ENCODE measurements at places on chromosomes 4 and X. TPM values are rescaled to one million over a fixed set of nuclear protein-coding genes. Genes with fewer than 3 reads are reported as not detected.
A peak's percentile ranks its signal among the peaks of the same experiment; 100 is the strongest.

DNA sequence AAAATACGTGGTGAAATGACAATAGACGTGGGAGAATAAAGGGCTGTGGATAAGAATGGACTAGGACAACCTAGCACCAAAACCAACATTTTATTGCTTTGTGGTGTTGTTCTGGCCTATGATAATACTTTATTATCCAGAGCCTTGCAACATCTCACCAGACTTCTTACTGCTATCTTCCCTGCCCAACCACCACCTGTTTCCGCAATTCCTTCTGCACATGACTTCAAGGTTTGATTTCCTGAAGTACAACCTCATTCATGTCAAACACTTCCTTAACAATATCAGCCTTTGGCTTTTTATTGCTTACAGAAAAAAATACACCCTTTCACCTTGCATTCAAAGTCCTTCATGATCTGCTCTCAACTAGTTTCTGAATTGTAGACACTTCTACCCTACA lies 84.8 kb downstream of the RTL3 start:
- DNase-seq: no peak

GRCh38 chr4:102825261-102826091 lies 1.9 kb downstream of the UBE2D3 start:
- peak; percentile 59 for DNase-seq

DNA sequence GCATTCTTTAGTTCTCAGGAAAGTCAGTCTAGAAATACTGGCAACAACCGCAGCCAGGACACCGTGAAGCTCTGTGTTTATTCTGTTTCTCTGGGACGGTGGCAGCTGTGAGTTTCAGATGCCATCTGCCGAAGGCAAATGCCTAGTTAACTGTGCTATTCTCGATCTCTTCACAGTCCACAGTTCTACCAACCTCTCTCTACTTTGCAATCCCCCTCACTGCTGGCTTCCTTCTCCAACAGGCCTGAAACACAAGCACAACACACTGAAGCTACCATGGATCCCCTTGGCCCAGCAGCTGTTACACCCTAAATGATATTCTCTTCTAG lies 118.8 kb downstream of the ZNF827 start:
- DNase-seq: no peak

- DNase-seq: no peak
Observed at GRCh38 chrX:37686996-37687395, 1.4 kb downstream of the XK start.

Gene RAB40AL
- total RNA-seq: not detected

DNA sequence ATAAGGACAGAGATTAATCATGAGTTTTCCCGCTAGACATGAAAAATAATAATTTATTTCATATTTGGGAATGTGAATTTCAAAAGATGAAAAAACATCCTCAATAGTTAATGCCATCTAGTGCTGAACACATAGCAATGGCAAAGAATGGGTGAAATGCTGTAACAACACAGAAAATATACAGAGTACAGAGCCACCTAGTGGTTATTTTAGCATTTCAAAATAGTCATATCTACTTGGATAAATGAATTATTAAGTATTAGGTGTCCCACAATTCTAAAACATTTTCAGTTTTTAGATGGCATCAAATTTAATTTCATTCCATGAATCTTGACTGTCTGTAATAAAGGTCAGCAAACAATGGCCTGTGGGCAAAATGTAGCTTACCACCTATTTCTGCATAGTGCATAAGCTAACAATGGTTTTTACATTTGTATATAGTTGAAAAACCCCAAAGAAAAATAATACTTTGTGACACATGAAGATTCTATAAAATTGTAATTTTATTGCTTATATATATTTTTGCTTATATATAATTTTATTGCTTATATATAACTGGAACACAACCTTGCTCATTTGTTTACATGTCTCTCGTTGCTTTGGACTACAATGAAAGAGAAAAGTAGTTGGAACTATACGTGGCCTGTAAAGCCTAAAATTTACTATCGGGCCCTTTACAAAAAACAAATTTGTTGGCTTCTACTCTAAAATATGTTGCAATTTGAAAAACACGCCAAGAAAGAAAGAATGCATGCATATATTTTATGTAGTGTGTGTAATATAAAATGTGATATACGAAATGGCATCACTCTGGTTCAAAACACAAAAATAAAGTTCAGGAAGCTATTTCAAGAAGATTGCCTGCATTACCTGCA lies 99.1 kb upstream of the FAM47C start:
- DNase-seq: no peak

GRCh38 chr4:137032222-137032621 lies 500.1 kb downstream of the PCDH18 start:
- no peak for DNase-seq

GRCh38 chr4:39480902-39481695 lies 22.2 kb downstream of the LIAS start:
- no peak for DNase-seq

GRCh38 chr4:126404549-126404948 lies 1089.8 kb downstream of the FAT4 start:
- no peak for DNase-seq

DNA sequence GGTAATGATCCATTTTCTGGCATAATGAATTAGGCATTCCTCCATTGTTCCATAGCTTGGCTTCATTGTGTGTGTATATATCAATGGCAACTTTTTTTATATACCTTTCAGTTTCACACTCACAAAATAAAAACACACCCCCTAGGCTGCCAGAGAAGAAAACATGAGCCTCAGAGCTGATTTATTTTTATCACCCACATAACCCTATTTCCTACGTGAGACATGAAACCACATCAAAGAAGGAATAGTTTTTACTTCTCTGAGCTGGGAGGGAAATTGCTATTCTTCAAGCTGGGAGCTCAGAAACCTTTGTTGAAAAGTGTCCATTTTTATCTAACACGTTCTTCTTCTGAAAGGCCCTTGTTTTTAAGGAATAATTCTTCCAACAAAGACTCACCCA lies 126.7 kb upstream of the RAI2 start:
- DNase-seq: peak; percentile 4

- DNase-seq: no peak
Observed at GRCh38 chr4:78661921-78662521, 110.5 kb downstream of the ANXA3 start.

GRCh38 chr4:137474711-137475301 lies 57.5 kb downstream of the PCDH18 start:
- no peak for DNase-seq

DNA sequence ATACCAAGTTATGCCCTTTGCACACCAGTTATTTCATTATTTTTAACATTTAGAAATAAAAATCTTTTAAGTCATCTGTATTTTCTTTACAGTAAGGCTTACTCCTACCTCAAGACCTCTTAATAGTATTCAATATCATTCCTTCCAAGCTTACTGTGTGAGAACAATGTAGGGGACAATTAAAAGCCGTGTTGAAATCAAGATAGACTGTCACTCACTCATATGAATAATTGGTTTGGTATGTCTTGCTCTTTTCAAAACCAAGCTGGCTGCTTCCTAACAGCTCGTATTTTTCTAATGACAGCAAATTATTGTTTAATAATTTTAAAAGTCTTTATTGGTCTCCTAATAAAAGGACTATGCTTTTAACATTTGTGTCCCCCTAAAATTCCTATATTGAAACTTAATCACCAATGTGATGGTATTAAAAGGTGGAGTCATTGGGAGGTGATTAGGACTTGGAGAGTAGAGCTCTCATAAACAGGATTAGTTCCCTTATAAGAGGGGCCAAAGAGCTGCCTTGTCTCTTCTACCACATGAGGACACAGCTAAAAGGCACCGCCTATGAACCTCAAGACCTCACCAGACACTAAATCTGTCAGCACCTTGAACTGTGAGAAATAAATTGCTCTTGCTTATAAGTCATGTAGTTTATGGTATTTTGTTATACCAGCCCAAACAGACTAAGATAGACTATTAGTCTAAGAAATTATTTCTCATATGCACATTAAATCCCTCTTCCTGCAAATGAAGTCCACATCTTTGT lies 4.1 kb downstream of the ABCB7 start:
- DNase-seq: no peak

GRCh38 chr4:157896726-157897125 lies 276.1 kb downstream of the GASK1B start:
- no peak for DNase-seq

DNA sequence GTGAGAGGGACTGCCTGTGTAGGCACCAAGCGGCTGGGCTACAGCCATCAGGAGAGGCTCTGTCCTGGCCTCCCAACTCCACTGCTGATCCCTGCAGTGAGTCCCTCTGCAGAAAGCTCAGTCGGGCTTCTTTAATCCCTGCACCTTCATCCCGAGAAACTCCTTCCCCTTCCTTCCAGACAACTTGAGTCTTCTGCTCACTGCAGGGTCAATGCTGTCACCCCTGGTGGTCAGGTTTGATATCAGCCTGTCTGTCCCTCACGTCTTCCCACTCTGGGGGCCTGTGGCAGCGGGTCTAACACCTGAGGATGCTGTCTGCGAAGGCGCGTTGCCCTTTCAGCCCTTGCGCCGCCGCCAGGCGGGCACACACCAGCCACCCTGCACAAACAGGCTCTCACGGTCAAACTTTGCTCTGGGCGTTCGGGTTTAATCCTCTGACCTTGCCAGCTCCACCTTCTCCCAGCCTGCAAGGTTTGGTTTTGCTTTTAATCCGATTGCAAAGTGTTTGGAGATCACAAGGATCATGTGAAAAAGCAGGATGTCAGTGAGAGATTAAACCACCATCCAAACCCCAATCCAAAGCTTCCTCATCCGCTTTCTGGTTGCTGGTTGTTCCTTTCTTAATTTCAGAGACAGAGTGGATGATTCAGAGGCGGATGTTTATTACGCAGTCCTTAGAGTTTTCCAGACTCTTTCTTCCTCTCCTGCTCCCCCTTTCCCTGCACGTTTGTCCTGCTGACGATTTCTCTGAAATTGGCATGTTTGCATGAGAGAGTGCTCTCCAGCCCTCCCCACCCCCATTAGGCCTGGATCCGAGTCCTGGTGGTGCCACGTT lies 74.8 kb upstream of the SLC34A2 start:
- DNase-seq: no peak

Gene ERAS
- not detected for total RNA-seq

- DNase-seq: no peak
Observed at GRCh38 chr4:172007889-172008288, 194.7 kb downstream of the GALNTL6 start.

DNA sequence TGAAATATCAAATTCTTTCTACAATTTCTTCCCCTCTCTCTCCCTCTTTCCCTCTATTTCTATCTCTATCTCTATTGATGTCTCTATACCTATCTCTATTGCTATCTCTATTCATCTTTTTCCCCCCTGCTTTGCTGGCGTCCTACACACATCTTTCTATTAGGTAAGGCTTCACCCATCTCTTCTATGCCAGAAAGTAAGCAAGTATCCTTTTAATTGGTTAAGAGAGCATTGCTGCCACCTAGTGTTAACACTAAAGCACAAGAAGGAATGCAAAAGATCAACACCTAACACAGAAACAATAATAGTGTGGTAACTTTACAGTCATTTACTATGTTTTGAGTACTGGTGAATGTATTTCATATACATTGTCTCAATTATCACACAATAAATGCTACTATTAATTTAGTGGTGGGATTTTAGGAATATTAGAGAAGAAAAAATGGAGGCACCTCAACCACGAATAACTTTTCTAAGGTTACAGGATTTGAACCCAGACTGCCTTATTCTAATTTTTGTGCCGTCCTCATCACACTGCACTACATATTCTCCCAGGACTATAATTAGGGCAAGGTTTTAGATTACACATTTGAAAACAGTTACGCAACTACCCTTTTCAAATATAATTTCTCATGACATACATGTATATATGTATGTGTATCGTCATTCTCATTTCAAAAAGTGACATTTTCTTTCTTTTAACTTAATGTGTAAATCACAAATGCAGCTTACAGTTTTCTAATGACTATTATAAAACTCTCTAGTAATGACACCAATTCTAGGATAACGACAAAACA lies 3.7 kb upstream of the C4orf36 start:
- DNase-seq: no peak

- no peak for DNase-seq
Observed at GRCh38 chr4:108536577-108536976, 83.8 kb upstream of the RPL34 start.

Gene MAOA
- total RNA-seq: 1.9 TPM

Gene KLHL4
- not detected for total RNA-seq

Gene GUCY1B1
- total RNA-seq: 0.27 TPM

DNA sequence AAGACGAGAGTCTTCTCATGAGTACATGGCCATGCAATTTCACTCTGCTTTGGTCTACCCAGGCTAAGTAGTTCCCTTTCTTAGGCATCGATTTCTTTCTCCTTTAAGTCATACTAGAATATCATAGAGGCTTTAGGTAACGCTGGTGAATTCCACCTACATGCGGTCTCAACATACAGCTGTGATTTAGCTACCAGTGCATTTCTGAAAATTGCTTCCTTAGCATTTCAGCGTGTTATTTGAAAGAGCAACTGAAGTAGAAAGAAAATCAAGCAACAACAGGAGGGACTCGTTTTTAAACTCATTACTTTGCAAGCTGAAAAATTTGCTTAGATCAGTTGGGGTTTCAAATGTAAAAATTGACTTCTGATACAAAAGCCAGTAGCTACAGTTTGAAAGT lies 48.1 kb upstream of the RASGEF1B start:
- DNase-seq: no peak

DNA sequence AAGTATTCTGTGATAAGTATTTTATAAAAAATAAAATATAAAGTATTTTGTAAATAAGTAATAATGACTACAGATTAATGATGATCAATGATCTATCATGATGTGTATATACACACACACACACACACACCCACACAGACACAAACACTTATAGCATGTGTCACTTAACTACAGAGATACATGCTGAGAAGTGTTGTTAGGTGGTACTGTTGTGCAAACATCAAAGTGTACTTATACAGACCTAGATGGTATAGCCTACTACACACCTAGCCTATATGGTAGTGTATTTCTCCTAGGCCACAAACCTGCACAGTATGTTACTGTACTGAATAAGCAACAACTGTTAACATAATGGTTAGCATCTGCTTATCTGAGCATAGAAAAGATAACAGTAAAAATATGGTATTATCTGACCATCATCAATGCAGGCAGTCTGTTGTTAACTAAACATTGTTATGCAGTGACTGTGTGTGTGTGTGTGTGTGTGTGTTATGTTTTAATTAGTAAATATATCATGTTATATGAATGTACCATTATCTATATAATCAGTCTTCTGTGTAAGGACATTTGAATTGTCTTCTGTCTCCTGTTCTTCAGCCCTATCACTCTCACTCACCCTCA lies 138.2 kb downstream of the CAMK2D start:
- DNase-seq: no peak

Gene RHOXF2
- not detected for total RNA-seq

Data from activated CD8-positive, alpha-beta T cell treated with anti-CD3 and anti-CD28 coated beads for 36 hours (primary cell).